Activated naive CD4-positive, alpha-beta T cell treated with anti-CD3 and anti-CD28 coated beads for 36 hours (primary cell): ENCODE measurements at places on chromosomes 1 and 21.

DNA sequence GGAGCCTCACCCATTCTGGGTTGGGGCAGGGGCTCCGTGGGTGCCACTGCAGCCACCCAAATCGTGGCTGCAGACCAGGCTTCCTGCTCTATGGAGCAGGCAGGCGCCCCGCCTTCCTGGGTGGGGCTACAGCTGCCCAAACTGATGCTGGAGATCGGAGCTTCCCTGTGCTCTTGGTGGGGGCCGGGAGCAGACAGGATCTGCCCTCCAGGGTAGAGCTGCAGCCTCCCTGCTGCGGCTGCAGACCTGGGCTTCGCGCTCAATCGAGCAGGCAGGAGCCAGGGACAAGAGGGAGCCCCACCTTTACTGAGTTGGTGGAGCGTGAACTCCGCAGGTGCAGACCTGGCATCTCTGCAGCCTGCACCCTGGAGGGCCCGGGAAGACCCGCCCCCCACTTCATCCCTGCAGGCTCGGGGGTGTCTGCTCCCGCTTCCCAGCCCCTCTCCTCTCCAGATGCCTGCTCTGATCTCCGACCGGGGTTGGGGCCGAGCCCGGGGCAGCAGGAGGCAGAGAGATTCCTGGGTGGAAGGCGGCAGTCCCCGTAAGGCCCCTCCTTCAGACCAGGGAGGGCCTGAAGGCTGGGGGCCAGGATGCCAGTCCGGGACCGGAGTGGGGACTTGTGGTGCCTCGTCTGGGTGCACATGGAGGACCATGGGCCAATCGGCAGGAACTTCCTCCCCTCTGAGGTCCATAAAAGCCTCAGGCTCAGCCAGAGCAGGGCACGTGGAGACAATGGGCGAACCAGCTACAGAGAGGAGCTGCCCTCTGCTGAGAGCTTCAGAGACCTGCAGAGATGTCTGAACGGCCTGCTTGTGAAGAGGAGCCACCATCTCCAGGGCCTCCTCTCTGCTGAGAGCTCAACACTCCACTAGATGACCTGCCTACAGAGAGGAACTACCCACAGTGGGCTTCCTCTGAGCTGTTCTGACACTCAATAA, 359.3 kb downstream of the SMYD3 start:
- DNase-seq, result no peak

- peak; percentile 31 for DNase-seq
These were observed 46.1 kb downstream of the MEGF6 start for GRCh38 chr1:3564921-3565831.

DNA sequence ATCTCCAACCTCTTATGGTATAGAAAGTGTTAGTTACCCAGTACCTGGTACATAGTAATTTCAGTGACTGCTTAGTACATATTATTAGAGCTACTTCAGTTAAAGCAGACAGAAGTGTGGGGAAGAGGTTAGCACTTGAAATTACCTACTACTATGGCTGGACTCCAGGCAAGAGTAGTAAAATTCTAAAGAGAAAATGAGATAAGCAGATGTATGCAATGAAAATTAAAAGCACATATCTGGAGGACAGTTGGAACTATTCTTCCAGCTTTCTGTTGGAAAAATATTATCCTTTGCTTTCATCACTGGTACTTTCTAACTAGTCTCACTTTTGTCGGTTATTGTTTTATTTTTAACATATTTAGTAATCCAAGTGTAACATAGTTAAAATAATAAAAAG, 23.7 kb downstream of the DHX9 start:
- DNase-seq, result no peak

DNA sequence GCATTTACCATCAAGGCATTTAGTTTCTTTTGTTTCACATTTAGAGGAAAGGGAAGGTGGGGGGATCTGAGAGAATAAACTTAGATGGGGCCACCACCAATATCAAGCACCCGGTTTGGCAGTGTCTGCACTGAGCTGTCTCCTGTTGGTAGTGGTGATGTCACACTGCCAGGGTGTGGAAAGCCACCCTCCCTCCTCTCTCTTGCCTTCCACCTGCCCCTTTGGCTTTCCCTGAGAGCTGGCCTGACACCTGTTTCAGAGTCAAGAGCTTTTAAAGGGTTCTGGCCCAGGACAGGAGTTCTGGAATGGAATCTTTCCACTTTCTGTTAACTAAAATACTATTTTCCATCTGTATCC, 13.4 kb downstream of the ATF3 start:
- peak; percentile 34 for DNase-seq

DNA sequence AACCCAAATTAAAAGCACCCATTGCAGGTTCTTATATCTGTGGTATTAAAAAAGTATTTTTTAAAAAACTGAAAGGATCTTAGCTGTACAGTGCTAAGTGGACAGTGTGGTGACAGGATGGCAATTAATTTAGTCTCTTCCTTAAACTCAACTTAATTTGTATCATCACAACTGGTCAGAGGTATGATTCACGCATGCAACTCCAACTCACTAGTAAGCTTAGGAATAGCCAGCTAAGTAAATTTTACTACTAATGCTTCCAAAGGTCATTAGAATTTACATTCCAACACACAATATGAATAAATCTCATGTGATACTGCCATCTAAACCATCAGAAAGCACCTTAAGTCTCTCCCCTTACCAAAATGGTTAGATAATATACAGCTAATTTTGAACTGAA, 35.4 kb downstream of the ENAH start:
- no peak for DNase-seq
